RPMI7951 (cell line): ENCODE measurements at places on chromosomes 7 and 10. TPM values are rescaled to one million over a fixed set of nuclear protein-coding genes. Genes with fewer than 3 reads are reported as not detected.

The LAMB1 gene
- total RNA-seq: 147 and 157 TPM in 2 replicates

- no peak for DNase-seq
Measured at GRCh38 chr7:80224415-80224814, 89.8 kb downstream of the GNAI1 start.

DNA sequence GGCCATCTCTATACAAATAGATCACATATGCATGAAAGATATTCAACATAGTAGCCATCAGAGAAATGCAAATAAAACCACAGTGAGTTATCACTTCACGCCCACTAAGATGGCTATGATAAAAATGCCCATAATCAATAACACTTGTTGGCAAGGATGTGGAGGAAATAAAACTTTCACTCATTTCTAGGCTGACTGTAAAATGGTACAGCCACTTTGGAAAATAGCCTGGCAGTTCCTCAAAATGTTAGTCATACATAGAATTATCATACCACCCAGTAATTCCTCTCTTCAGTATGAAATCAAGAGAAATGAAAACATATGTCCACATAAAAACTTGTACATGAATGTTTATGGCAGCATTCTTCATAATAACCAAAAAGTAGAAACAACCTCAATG, 324.9 kb downstream of the LRRTM3 start:
- no peak for DNase-seq

DNA sequence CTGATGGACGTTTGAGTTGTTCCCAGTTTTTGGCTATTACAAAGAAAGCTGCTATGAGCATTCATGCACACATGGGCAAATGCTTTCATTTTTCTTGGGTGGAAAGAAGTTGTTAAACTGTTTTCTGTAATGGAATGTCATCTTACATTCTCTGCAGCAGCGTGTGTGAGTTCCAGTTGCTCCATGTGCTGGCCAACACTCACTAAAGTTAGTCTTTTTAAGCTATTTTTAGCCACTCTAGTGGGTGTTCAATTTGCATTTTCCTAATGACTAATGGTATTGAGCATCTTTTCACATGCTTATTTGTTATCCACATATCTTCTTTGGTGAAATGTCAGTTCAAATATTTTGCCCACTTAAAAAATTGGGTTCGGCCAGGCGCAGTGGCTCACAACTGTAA, 82.8 kb upstream of the COL13A1 start:
- DNase-seq: no peak

The NEUROD6 gene
- not detected in 2 replicates for total RNA-seq

DNA sequence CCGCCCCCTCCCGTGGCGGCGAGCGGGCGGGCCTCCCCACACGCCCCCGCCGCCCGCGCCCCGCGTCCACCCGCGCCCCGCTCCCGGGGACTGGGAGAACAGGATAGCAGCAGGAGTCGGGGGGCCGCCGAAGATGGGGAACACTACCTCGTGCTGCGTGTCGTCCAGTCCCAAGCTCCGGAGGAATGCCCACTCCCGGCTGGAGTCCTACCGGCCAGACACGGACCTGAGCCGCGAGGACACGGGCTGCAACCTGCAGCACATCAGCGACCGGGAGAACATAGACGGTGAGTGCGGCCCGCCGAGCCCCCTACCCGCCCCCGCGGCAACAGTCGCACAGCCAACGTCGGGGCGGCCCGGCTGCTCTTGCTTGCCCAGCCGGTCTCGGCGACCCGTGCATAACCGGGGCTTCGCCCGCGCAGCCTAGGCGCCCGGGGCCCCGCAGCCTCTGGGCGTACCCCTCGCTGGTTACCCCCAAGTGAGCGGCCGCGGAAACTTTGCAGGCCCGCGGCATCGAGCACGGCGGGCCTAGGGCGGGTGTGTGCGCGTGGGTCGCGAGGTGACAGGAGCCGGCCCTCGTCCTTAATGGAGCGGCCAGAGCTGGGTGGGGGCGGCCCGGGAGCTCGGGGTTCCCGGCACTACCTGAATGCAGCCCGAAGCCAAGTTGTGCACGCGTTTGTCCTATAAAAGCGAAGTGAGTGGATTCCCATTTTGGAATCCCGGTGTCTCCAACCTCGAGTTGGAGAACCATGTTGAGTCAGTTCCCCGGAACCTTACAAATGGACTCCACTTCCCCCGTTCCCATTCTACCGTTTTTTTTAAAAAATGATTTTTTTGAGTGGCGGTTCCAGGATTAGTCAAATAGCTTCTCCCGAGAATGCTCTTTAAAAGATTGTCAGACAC, 863 bp downstream of the CCNY start:
- DNase-seq: peak; percentile 38

The UPK3B gene
- total RNA-seq: not detected in 2 replicates

DNA sequence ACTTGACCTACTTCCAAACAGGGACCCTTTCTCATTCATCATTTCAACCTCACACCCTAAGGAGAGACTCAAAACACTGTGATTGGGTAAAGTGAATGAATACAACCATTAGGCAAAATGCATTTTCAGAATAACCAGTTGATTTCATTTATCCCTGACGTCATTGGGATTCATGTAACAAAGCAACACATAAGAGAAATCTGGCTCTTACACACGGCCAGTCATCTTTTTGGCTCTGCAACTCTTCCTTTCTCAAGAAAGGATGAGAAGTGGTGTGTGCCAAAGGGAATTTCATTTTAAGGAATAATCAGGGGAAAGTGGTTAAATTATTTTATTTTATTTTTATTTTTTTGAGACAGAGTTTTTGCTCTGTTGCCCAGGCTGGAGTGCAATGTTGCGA, 83.1 kb downstream of the CPVL start:
- DNase-seq: no peak

The ENO4 gene
- total RNA-seq: not detected in 2 replicates

The TMEM236 gene
- 0.10 and 0.12 TPM in 2 replicates for total RNA-seq

- peak; percentile 27 for DNase-seq
Measured at GRCh38 chr10:97024168-97025073, 161.3 kb downstream of the SLIT1 start.

- no peak for DNase-seq
Measured at GRCh38 chr10:123537188-123537961, 128.8 kb upstream of the GPR26 start.

- DNase-seq: peak; percentile 86
Measured at GRCh38 chr7:137169282-137169698, 174.2 kb downstream of the PTN start.

The CYP2C18 gene
- not detected in 2 replicates for total RNA-seq
